ENCODE measurements at places on chromosomes 2 and 18. TPM values are rescaled to one million over a fixed set of nuclear protein-coding genes. Genes with fewer than 3 reads are reported as not detected.
A peak's percentile ranks its signal among the peaks of the same experiment; 100 is the strongest.

Gene CGREF1
- 2.6 TPM for polyA plus RNA-seq

Gene TUBB8B
- polyA plus RNA-seq: 1.2 TPM

Gene LAMA3
- polyA plus RNA-seq: 15.0 TPM

Gene MBD1
- polyA plus RNA-seq: 33.0 TPM

Gene PDCL3
- 36.8 TPM for polyA plus RNA-seq

Gene CROCC2
- polyA plus RNA-seq: under 0.01 TPM

Gene PUS10
- 8.3 TPM for polyA plus RNA-seq

Gene IL1F10
- not detected for polyA plus RNA-seq

Gene DES
- 264 TPM for polyA plus RNA-seq

Gene APCDD1
- 12.9 TPM for polyA plus RNA-seq

DNA sequence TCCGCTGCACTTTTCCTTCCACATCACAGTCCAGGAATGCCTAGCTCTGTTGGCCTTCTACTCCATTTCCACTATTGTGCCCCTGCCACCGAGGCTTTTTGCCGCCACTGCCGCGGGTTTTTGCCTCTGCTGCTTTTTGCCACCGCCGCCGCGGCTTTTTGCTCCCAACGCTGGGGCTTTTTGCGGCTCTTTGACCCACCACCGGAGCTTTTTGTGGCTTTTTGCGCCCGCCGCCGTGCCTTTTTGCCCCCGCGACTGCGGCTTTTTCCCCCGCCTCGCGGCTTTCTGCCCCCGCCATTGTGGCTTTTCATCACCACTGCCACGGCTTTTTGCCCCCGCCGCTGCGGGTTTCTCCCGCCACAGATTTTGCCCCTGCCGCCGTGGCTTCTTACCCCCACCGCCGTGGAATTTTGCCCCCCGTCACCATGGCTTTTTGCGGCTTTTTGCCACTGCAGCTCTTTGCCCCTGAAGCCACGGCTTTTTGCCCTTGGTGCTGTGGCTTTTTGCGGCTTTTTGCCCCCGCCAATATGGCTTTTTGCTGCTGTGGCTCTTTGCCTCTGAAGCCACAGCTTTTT, 2798.7 kb upstream of the TEKT4 start:
- DNase-seq: peak; percentile 25

DNA sequence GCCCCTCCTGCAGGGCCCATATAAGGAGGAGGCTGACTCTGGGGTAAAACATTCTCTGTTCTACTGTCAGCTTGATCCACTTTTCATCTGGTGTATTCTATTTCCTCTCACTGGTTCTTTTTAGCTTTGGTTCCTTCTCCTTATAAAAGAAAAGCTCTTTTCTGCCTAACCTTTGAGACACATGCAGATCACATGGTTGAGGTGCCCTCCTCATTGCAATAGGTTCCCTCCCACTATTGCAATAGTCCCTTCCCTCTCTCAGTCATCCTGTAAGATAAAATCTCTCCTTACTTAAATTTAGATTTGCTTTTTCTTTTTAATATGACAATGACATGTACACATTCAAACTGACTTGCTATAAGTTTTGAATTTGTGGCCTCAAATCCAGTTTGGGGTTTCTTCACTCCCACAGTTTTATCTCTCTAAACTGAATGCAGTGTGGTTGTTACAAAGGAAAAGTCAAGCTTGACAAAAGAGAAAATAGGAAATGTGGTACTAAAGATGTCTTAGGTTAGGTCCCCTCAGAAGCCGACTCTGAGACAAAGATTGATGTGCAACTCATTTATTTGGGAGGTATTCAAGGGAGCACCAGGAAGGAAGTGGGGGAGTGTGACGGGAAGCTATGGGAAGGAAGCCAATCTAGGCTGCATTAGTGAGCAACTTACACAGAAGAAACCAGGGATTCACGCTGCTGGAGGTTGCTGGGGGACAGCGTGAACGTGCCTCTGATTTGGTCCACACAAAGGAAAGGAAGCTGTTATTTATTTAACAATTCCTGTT, 127.6 kb upstream of the LINC00305 start:
- DNase-seq: no peak

- no peak for DNase-seq
These were observed 57.0 kb upstream of the FAM237A start for GRCh38 chr2:206585335-206585734.

GRCh38 chr2:204074456-204074855, 137.9 kb downstream of the ICOS start:
- no peak for DNase-seq

DNA sequence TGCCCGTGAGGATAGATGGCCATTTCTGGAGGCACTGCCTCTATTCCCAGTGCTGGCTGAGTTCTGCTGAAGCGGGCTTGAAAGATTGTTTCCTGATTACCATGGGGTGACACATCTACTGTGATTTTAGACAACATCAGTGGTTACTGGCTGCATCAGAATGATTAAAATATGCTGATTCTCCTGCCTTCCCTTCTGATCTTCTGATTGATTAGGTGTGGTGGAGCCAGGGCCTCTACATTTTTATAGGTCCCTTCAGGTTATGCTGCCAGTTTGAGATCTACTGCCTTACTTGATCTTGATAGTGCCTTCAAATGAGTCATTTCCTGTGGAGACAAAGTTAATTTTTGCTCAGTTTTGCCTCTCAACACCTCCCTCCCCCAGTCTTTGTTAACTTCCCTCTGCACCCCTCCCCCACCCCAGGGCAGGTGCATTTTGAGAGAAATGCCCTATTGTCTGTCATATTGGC, 31.6 kb upstream of the SNORC start:
- no peak for DNase-seq

GRCh38 chr2:214775971-214776370, 33.5 kb downstream of the BARD1 start:
- no peak for DNase-seq

- DNase-seq: no peak
These were observed 81.2 kb upstream of the REV1 start for GRCh38 chr2:99571021-99571420.

GRCh38 chr2:15943378-15944280, 3.3 kb downstream of the MYCN start:
- DNase-seq: no peak

GRCh38 chr2:38788306-38788705, 10.3 kb downstream of the GEMIN6 start:
- no peak for DNase-seq

- DNase-seq: no peak
These were observed 73.2 kb downstream of the CERS6 start for GRCh38 chr2:168529054-168529833.

DNA sequence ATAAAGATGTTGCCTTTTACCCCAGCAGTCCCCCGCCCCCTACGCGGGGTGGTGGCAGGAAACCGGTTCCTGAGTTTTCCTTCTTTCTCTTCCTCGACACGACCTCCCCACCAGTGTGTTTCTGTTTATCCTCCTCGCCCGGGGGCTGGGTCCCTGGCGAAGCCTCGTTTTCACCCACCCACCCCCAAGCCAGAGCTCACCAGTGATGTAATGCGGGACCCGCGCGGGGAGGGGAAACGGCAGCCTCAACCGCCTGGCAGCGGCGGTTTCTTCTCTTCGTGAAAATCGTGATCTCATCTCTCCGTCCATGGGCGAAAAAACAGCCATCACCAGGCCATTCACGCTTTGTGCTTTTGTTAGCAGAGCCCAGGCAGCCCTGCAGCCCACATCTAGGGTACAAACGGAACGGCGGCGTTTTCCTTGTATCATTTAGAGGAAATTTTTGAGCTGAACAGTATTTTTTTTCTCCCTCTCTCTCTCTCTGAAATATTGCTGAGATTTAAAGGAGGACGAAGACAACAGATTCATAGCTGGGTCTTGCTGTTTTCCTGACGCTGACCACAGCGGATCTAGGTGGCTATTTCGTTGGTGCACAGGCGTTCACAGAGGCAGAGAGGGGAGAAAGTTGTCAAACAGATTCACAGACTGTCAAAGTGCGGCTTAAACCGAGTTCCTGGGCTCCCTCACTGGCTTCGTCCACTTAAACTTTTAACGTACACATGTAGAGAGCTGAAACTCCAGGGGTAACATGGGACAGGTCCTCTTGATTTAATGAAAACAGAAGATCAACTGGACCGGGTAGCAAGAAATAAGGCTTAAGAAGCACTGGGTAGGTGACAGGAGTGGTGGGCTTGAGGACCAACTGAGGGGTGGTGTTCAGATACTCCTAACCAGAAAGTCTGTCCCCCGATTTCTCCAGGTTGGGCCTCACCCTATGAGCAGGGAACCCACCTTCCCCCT, 21.9 kb upstream of the PAX3 start:
- DNase-seq: no peak

DNA sequence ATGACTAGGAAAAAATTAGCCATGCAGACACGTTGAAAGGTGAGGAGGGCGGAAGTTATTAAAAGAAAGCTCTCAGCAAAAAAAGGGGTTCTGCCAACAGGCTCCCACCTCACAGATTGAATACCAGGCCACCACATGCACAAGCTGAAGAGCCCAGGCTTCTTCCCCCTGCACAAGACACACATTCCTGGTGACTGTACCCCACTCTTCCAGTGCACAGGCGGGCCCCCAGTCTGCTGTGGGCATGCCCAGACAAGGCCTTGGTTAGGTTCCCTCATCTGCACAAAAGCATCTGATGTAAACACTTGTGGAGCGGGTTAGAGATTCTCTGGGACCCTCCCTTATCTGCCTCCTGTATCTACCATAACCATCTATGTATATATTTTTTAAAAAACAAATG, 81.7 kb downstream of the AGPS start:
- no peak for DNase-seq

DNA sequence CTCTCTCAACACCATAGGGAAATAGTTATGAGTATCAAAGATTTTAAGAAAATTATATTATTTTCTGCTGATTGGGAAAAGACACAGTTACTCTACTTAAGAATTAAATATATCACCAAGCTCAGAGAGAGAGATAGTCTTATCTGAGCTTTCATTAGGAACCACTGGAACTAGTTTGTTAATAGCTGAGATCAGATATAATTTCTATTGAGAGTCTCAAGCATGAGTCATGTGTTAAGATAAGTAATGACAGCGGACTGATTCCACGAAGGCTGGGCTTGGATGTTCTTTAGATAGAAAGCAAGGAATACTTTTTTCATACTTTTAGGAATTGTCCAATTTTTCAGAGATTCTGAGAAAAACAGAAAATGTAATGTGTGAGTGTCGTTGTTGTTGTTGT, 44.4 kb upstream of the RBM44 start:
- no peak for DNase-seq

- no peak for DNase-seq
These were observed 210.9 kb downstream of the DYM start for GRCh38 chr18:49249521-49249920.

DNA sequence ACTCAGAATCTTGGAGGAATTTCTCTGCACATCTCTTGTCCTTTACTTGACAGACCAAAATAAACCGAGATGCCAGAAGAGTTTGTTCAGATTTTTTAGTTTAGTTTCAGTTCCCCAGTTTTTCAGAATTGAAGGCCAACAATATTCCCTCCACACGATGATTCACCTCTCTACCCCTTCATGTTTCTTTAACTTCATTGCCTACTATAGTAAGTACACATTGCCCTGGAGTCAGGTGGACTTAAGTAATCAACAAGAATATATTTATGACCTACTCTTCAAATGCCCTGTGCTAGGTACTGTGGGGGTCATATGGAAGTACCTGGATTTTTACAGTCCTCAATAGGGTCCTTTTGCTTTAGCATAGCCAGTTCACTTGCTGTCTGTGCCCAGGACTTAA, 79.6 kb upstream of the CTLA4 start:
- no peak for DNase-seq

DNA sequence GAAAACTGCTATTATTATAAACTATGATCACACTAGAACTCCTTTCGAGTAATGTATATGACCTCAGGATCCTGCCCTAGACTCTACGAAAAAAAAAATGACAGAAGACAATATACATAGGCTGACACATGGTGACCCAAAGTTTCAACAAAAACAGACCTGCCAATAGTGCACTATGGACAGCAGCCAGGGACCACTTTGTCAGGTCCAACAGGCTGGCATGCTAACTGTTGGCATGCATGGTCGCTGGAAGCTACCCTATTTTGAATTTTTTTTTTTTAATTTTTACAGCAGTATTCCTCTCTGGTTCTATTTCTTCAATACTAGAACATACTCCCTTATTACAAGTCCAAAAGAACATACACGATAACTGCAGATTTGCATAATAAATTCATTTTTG, 38.1 kb downstream of the REV1 start:
- DNase-seq: no peak

GRCh38 chr2:128689971-128690370, 371.3 kb upstream of the HS6ST1 start:
- no peak for DNase-seq

DNA sequence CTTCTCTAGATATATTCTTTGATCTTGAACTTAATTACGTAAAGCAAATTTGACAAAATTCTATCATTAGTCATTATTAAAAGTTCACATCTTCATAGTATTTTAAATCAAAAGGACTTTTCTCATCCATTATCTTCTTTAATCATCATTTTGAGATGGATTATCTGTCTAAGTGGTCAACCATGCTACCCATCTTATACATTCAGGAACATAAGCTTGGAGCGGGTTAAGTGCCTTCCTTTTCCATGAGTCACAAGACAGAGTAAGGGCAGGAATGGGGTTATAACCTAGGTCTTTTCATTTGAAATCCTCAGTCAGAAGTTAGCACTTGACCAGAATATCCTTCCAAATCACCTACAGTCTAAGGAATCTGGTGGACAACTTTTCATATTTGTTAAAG, 297.1 kb downstream of the TCF4 start:
- no peak for DNase-seq

DNA sequence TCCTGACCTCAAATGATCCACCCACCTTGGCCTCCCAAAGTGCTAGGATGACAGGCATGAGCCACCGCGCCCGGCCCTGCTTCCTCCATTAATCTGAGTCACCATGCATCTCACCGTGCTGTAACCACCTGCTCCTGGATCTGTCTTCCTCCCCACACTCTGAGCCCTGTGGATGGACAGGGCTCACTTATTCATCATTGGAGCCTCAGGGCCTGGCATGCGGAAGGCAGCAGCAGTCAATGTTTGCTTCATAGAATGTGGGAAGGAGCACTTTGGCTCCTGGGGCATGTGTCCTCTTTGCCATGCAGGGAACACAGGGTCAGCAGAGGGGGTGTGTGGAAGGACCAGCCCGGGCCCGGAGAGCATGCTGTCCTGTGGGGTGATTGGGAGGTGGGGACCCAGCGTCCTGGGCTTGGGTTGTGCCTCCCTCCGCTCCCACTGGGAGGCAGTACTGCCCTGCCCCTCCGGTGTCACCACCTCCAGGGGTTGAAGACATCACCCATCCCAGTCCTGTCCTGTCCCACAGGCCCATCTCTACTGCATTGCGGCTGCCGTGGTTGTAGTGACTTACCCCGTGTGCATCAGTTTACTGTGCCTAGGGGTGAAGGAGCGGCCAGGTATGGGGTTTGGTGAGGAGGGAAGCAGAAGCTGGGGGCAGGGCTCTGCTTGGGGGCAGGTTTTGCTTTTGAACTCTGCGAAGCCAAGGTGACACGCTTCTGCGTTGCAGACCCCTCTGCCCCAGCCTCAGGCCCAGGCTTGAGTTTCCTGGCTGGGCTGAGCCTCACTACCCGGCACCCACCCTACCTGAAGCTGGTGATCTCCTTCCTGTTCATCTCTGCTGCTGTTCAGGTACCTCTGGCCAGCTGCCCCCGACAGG, 11.5 kb downstream of the MFSD2B start:
- DNase-seq: no peak

GRCh38 chr2:43609290-43609918, 13.6 kb upstream of the THADA start:
- DNase-seq: no peak

GRCh38 chr2:54840559-54841468, 117.4 kb downstream of the EML6 start:
- DNase-seq: no peak

GRCh38 chr2:113178069-113178746, 4.4 kb downstream of the PSD4 start:
- DNase-seq: no peak

GRCh38 chr2:42169874-42170521, 845 bp downstream of the EML4 start:
- DNase-seq: no peak

GRCh38 chr2:94986392-94986963, 39.0 kb upstream of the MAL start:
- no peak for DNase-seq

Measured in sigmoid colon (tissue), 7 donors.